Ascending aorta (tissue), 2 donors: ENCODE measurements at places on chromosomes 16 and 17.

DNA sequence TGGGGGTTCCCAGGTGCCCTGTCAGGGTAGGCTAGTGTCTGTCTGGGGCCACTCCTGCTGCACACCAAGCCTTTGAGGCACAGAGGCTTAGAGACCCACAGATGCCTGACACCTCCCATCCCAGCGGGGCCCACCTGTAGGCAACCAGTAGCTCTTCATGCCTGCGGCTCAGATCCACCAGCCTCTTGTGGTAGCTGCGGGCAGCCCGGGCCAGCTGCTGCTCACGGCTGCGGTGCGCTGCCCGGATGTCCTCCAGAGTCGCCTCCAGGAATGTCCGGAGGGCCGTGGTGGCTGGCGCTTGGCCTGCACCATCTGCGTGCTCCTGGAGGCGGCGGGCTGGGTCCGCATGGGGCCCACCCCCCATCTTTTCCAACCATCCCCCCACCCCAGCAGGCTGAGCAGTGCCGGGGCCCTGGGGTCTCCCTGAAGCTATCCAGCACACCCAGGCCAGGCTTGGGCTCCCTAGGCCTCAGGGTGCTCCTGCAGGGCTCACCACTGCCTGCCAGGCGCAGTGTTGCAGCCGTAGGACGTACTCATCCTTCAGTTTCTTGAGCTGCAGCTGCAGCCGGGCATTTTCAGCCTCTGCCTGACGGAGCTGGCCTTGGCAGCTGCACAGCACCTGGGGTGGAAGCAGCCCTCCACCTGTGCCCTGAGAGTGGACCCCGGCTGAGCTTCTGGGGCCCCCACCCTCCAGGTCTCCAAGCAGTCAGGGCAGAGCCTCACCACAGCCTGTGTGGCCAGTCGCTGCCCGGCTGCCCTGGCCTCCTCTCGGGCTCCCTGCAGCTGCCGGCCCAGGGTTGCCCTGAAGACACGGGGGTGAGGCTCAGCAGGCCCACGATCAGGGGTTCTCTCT, 1.8 kb downstream of the CCDC78 start:
- no peaks in the 10 kb centered on the region for H3K36me3 ChIP-seq
- DNase-seq = no peak
- H3K27ac ChIP-seq = no peak overlapping the region
- H3K4me3 ChIP-seq = no peak overlapping the region
- peaks cover 25% of the 10 kb centered on the region for H3K4me1 ChIP-seq
- H3K27me3 ChIP-seq = peaks cover 13% of the 10 kb centered on the region

DNA sequence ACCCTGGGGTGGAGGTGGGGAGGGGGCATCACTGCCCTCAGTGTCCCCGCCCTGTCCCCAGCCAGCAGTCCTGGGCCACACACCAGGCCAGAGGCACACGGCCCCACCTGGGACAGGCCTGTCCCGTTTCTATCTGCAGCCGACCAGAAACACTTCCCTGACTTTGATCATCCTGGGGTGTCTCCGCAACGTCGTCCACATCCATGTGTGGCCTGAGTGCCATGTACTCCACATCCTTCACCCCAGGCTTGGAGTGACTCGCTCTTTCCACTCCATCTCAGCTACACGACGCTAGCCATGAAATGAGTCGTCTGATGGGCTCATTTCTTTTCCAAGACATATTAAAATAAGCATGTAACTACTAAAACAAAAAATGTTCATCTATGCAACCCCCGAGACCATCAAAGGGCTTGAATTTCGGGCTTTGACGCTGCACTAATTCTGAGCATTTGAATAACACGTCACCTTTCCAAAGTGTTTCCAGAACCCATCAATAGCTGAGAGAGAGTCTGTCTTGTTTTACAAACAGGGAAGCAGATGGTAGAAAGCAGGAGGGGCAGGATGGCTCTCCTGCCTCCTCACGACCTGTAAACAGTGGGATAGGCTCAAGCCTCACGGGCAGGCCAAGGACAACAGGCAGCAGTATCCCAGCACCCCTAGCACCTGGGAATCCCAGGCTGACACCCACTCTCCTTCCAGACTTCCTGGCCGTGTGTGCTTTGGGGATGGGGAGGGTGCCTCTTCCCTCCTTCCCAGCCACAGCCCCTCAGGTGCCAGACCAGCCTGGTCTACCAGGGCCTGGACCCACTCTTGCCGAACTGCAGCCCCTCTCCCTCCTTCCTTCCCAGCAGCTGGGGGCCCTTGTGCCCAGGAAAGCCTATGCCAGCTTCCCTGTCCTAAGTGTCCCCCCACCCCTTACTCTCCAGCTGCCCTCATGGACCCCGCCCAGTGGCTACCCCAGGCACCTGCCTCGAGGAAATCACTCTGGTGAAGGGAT, 20.0 kb upstream of the RASD1 start:
- no peaks in the 10 kb centered on the region for H3K36me3 ChIP-seq
- no peak for DNase-seq
- no peaks in the 10 kb centered on the region for H3K27me3 ChIP-seq
- no peak overlapping the region for H3K4me3 ChIP-seq
- H3K27ac ChIP-seq = no peak overlapping the region

DNA sequence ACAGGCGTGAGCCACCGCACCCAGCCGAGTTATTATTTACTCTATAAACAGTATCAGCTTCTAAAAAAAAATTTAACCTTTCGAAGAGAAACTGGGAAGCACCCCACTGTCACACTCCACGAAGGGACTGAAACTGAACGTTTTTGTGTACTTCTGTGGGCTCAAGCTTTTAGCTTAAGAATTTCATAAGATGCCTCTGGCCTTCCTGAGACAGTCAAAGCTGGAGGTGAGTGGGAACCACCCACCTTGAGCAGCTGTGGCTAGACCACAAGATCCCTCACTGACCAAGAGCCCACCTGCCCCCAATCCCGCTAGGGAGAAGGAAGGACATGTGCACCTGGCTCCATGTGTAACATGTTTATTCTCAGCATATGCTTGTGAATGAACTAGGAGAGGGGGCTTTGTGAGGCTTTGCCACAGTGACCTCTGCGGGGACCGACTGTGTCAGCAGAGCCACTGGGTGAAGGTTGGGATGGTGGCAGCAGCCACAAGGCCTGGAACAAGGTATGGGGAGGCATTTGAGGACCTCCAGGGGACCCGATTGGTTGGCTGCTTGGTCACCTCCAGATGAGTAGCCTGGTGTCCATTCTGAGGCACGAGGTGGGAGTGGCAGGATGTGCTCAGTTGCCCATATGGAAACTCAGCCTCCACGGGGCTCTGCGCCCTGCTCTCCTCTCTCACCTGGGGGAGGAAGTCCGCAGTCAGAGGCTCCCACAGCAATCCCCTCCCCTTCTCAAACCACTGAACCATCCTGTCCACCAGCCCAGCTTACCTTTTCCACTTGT, 4.8 kb downstream of the DPEP3 start:
- no peak overlapping the region for H3K4me3 ChIP-seq
- H3K27me3 ChIP-seq = no peaks in the 10 kb centered on the region
- H3K4me1 ChIP-seq = no peaks in the 10 kb centered on the region
- no peak overlapping the region for H3K27ac ChIP-seq

DNA sequence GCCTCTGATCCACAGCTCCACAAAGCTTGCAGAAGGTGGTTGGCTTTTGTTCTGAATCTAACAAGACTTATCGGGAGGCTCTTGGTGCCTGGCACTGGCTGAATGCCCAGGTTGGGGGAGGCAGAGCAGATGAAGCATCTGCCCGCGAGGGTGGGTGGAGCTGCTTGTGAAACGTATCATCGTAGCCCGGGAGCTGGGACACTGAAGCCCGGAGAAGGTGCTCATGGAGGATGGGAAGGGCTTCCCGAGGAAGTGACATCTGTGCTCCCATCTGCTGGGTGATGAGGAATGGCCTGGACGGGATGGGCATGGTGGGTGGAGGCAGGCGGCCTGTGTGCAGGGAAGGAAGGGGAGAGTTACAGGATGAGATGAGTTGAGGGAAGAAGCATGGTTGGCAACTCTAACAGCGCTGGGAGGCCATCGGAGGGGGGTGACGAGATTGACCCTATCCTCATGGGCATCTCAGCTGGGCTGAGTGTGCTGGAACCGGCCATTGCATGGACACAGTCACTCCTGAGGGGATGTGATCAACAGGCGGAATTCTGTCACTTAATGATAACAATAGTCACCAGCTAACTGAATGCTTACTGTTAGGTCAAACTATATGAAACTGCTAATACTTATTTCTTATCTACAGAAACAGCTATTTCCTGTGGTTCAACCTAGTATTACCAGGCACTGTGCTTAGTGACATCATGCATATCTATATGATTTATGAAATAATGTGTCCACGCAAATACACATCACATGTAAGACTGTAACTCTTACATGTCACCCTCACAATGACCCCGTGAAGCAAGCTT, 102.7 kb downstream of the ABCC6 start:
- H3K27me3 ChIP-seq = no peaks in the 10 kb centered on the region
- peak overlapping the region; percentile 8 for H3K27ac ChIP-seq
- peaks cover 66% of the 10 kb centered on the region for H3K36me3 ChIP-seq
- H3K4me1 ChIP-seq = no peaks in the 10 kb centered on the region
- no peak overlapping the region for H3K4me3 ChIP-seq
- no peak for DNase-seq

DNA sequence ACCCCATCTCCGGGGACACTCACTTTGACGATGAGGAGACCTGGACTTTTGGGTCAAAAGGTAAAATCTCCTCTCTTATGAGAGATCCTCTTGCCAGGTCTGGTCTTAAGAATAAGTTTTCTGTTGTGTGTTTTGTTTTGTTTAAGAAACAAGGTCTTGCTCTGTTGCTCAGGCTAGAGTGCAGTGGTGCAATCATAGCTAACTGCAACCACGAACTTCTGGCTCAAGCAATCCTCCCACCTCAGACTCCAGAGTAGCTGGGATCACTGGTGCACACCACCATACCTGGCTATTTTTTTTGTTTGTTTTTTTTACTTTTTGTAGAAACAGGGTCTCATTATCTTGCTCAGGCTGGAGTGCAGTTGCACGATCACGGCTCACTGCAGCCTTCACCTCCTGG, 4.1 kb downstream of the MMP25 start:
- H3K27me3 ChIP-seq = peaks cover 26% of the 10 kb centered on the region
- no peak for DNase-seq
- no peak overlapping the region for H3K27ac ChIP-seq
- peaks cover 13% of the 10 kb centered on the region for H3K4me1 ChIP-seq

DNA sequence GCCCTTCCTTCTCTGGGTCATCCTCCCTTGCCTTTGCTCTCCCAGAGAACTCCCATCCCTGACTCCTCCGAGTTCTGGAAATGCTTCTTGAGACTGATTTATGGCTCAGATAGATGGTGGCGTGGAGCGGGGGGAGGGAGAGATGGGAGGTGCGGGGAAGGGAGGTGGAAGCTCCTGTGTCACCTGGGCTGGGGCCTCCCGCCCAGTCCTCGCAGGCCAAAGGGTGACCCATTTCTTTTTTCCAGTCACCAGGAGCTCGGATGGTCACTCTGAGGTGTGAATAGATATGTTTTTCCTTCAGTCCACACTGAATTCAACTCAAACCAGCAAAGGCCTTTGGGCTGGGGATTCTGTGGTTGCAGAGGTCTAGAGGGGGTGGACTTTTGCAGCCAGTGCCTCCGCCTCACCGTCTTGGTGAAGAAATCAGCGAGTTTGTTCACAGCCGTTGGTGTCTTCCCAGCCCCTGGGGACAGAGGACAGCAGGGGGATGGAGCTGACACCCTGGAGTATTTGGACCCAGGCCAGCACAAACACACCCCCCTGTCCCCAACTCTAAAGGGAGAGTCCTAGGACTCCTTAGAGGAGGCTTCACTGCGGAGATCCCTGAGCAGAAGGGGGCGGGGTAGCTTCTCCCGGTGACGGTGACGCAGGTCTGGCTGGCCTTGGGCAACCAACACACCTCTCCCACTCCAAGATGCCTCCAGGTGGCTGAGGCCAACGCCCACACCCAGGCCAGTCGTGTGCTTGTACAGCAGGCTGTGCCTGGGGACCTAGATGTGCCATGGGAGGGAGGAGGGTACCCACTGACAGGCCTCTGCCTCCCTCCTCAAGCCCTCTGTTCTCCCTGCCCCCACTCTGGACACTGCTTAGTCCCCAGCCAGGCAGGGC, 80.6 kb downstream of the AMFR start:
- no peak for DNase-seq
- H3K27ac ChIP-seq = no peak overlapping the region
- H3K4me3 ChIP-seq = no peak overlapping the region
- H3K27me3 ChIP-seq = no peaks in the 10 kb centered on the region
- H3K4me1 ChIP-seq = no peaks in the 10 kb centered on the region

- no peaks in the 10 kb centered on the region for H3K27me3 ChIP-seq
- H3K4me3 ChIP-seq = no peak overlapping the region
- H3K27ac ChIP-seq = no peak overlapping the region
- H3K4me1 ChIP-seq = no peaks in the 10 kb centered on the region
Observed at GRCh38 chr17:55735731-55736405, 13.2 kb upstream of the TMEM100 start.

GRCh38 chr17:7225711-7226331, 6.1 kb downstream of the ACADVL start:
- H3K4me3 ChIP-seq = no peak overlapping the region
- H3K27ac ChIP-seq = no peak overlapping the region
- DNase-seq = no peak
- H3K4me1 ChIP-seq = peaks cover 10% of the 10 kb centered on the region
